Activated CD4-positive, alpha-beta T cell treated with anti-CD3 and anti-CD28 coated beads, Interleukin-2, amount 10 ng/mL, durations not matched to agents 7 days and 5 days (primary cell): ENCODE measurements at places on chromosomes 7 and 10. TPM values are rescaled to one million over a fixed set of nuclear protein-coding genes. Genes with fewer than 3 reads are reported as not detected.

SLC16A12 gene
- not detected for total RNA-seq

PDE6C gene
- not detected for total RNA-seq

VWDE gene
- total RNA-seq = 3.2 TPM

TCTN3 gene
- total RNA-seq = 15.6 TPM

CYP3A5 gene
- not detected for total RNA-seq

THNSL1 gene
- total RNA-seq = 2.6 TPM

GRCh38 chr10:69703766-69704630 is 74.0 kb downstream of the FAM241B start:
- no peaks in the 10 kb centered on the region for H3K36me3 ChIP-seq
- peaks cover 48% of the 10 kb centered on the region for H3K27me3 ChIP-seq
- H3K4me1 ChIP-seq = no peaks in the 10 kb centered on the region
- H3K27ac ChIP-seq = no peak overlapping the region
- no peak overlapping the region for H3K4me3 ChIP-seq

- H3K36me3 ChIP-seq = peaks cover 6% of the 10 kb centered on the region
- no peak overlapping the region for H3K27ac ChIP-seq
- no peaks in the 10 kb centered on the region for H3K4me1 ChIP-seq
Observed at GRCh38 chr7:776992-777727, 50.1 kb upstream of the PRKAR1B start.

GRCh38 chr10:109898666-109899355 is 24.5 kb downstream of the XPNPEP1 start:
- H3K4me3 ChIP-seq = no peak overlapping the region
- no peaks in the 10 kb centered on the region for H3K27me3 ChIP-seq
- H3K4me1 ChIP-seq = peaks cover 52% of the 10 kb centered on the region
- DNase-seq = no peak
- no peak overlapping the region for H3K27ac ChIP-seq

DNA sequence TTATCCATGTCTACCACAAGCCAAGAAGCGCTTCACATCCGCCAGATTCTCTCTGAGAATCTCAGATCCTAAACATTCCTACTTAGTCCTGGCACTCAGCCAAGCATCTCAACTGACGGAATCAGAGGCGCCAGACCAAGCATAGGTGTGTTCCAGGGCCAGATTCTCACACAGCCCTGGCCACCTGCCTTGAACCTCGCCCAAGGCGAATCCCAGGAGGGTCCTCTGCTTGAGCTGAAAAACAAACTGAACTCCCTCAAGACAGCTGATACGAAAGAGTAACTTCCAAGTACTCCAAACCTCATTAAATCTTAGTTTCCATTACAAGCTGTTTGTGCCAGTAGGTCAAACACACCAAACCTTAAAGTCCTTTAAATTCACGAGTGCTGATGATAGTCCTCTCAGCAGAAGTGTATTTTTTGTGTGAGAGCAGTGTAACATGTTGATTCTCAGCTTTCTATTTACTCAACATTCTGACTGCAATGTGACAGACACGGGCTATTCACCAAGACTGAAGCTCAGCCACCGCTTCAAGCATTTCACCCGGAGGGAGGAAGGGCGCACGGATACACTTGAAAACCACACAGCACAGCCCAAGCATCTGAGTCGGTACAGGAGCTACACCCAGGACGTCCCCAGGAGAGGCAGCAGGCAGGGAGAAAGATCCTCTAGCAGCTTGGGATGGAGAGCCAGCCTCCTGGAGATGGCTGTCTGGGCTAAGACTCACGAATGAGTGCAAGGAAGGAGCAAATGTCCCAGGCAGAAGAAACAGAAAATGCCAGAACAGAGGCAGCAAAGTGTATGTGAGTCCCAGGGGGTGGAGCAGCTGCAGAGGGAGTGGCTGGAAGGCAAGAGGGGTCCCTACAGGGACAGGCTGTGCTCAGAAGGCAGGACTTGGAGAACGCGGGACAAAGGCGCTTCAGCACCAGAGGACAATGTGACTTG is 6.0 kb downstream of the PARD3 start:
- DNase-seq = no peak
- no peak overlapping the region for H3K27ac ChIP-seq
- peaks cover 51% of the 10 kb centered on the region for H3K27me3 ChIP-seq
- H3K36me3 ChIP-seq = no peaks in the 10 kb centered on the region
- peaks cover 9% of the 10 kb centered on the region for H3K4me1 ChIP-seq

DNA sequence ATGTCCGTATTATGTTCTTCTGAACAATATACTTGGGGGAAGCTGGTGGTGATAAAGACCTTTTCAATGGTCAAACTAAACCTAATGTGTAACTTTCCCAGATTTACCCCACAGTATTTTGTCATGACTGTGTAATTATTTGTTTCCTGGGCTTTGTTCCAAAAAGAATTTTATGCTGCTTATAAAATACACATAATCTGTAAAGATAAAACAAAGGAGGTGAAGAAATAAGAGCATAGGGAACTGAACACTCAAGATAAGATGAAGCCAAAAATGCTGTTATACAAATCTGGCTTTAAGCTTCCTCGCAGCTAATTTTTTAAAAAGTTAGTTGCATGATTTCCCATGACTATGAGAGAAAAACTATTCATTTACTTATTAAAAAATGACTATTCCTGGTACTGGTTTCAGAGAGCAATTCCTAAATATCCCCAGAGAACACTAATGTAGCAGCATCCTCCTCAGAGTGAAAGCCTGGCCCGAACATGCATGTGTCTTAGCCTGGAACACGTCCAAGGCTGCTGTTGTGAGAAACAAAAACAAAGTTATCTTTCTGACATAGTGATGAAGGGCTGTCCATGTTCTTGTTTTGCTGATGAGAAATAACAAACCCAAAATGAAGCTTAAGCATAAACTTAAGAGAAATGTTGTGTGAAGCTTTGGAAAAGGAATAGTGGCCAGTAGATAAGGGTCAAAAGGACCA is 33.9 kb downstream of the MALSU1 start:
- DNase-seq = no peak
- H3K27ac ChIP-seq = no peak overlapping the region
- no peaks in the 10 kb centered on the region for H3K36me3 ChIP-seq
- peaks cover 14% of the 10 kb centered on the region for H3K27me3 ChIP-seq
- no peak overlapping the region for H3K4me3 ChIP-seq

DNA sequence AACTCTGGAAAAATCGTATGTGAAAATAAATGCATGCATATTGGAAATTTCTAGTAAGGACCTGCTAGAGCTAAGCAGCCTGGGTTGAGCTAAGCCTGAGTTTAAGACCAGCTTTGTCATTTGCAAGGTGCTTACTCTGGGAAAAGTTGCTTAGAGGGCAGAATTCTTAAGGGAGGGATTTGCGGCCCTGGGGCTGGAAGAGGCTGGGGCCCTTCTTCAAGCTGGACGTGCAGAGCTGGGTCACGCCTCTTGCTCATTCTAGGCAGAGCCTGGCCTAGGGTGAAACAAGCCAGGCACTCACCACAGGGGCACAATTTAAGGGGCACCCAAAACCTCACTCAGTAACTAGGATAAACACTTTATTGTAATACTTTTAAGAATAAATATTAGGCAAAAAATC is 137.2 kb downstream of the ARHGAP22 start:
- H3K27me3 ChIP-seq = no peaks in the 10 kb centered on the region
- H3K4me3 ChIP-seq = no peak overlapping the region
- peaks cover 4% of the 10 kb centered on the region for H3K4me1 ChIP-seq
- no peak for DNase-seq
- H3K27ac ChIP-seq = no peak overlapping the region
- H3K36me3 ChIP-seq = no peaks in the 10 kb centered on the region

GRCh38 chr10:90274721-90275468 is 573.5 kb downstream of the KIF20B start:
- DNase-seq = no peak
- H3K36me3 ChIP-seq = no peaks in the 10 kb centered on the region
- no peak overlapping the region for H3K27ac ChIP-seq

DNA sequence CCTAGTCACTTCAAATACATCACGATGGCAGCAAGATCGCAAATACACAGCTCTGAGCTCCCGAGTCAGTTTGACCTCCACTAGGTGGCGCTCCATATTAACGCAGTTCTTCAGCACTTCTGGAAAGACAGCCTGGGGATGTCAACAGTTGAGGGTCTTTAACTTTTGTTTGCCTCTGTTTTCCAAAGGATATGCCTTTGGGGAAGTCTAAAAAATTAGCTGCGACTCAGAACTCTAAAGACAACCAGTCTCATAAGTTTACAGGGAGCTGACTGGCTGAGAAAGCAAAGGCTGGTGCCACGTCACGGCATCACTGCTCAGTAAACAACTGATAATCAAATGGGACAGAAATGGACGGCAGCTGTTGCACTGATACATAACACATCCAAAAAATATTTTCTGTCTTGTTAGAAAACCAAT is 458.8 kb downstream of the SORCS1 start:
- no peaks in the 10 kb centered on the region for H3K4me1 ChIP-seq
- no peaks in the 10 kb centered on the region for H3K36me3 ChIP-seq
- H3K27me3 ChIP-seq = no peaks in the 10 kb centered on the region
- H3K4me3 ChIP-seq = no peak overlapping the region
- H3K27ac ChIP-seq = no peak overlapping the region

DNA sequence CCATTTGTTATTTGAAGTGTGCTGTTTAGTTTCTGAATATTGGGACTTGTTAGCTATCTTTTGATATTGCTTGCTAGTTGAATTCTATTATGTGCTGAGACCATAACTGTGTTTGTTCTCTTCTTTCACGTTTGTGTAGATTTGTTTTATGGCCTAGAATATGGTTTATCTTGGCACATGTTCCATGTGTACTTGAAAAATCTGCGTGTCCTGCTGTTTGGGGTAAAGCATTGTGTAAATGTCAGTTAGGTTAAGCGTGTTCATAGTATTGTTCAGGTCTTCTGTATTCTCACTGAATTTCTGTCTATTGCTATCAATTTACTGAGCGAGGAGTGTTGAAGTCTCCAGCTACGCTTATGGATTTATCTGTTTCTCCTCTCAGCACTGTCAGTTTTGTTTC is 19.4 kb downstream of the MMP21 start:
- no peak overlapping the region for H3K27ac ChIP-seq
- H3K27me3 ChIP-seq = no peaks in the 10 kb centered on the region
- peaks cover 55% of the 10 kb centered on the region for H3K36me3 ChIP-seq
- H3K4me3 ChIP-seq = no peak overlapping the region

DNA sequence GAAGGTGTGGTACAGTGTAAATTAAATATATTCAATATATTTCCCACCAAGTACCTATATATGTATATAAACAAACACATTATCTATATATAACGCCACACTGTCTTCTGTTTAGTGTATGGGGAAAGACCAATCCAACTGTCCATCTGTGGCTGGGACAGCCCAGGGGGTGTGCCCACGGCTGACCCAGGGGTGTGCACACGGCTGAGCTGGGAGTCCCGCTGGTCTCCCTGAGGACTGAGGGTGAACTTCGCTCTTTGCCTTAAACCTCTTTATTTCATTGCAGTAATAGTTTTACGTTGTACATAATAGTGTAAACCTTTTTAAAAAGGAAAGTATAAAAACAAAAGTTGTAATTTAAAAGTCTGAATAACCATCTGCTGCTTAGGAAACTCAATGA is 6.3 kb downstream of the EN2 start:
- no peak overlapping the region for H3K27ac ChIP-seq
- peaks cover 84% of the 10 kb centered on the region for H3K27me3 ChIP-seq
- no peak overlapping the region for H3K4me3 ChIP-seq
- H3K36me3 ChIP-seq = no peaks in the 10 kb centered on the region

GRCh38 chr10:66637273-66638036 is 288.4 kb upstream of the LRRTM3 start:
- H3K27ac ChIP-seq = no peak overlapping the region
- no peaks in the 10 kb centered on the region for H3K27me3 ChIP-seq
- DNase-seq = no peak
- no peaks in the 10 kb centered on the region for H3K4me1 ChIP-seq

- H3K27ac ChIP-seq = no peak overlapping the region
- peaks cover 2% of the 10 kb centered on the region for H3K27me3 ChIP-seq
- no peaks in the 10 kb centered on the region for H3K4me1 ChIP-seq
- H3K36me3 ChIP-seq = no peaks in the 10 kb centered on the region
- H3K4me3 ChIP-seq = no peak overlapping the region
Observed at GRCh38 chr10:131829156-131829930, 71.5 kb upstream of the PPP2R2D start.

- DNase-seq = no peak
- no peak overlapping the region for H3K4me3 ChIP-seq
- peaks cover 22% of the 10 kb centered on the region for H3K4me1 ChIP-seq
- H3K27ac ChIP-seq = no peak overlapping the region
- H3K36me3 ChIP-seq = peaks cover 64% of the 10 kb centered on the region
Observed at GRCh38 chr7:116242759-116243158, 32.4 kb downstream of the TES start.

DNA sequence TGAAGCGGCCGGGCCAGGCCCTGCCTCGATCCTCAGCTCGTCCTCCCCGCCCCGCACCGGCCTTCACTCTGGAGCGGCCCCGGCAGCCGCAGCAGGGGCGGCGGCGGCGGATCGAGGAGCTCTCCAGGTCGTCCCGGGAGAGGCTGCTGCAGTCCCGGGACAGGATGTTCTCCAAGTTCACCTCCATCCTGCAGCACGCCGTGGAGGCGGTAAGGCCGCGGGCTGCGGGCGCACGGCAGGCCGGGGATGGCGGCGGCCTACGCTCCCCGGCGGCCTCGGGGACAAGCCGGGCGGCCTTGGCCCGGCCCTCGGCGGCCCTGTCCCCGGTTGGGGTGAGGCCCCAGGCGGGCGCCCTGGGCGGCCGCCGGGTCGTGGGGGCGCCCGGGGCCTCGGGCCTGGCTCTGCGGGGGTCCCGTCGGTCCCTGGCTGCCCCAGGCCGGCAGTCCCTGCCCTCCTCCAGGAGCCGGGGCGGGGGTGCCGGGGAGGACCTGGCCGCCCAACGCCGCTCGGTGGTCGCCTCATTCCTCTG is 399 bp downstream of the FHIP2A start:
- DNase-seq = no peak
- H3K36me3 ChIP-seq = peaks cover 18% of the 10 kb centered on the region
- H3K4me3 ChIP-seq = peak overlapping the region; percentile 96
- H3K4me1 ChIP-seq = peaks cover 42% of the 10 kb centered on the region

DNA sequence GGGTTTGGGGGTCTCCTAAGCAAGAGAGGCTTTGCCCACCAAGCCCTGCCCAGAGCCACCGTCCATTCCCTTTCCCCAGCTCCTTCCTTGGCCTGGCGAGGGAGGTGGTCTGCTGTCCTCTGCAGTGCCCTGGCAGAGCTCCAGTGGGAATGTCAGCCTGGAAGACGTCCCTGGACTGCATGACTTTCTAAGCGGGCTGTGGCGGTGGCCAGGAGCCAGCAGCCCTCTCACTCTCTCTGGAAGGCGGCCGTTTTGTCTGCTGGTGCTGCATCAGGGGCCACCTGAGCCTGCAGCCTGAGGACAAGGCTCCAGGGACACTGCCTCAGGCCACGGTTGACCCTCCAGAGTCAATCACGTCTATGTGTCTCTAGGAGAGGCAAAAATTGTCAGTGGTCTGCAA is 271.0 kb downstream of the SKAP2 start:
- H3K27ac ChIP-seq = no peak overlapping the region
- H3K27me3 ChIP-seq = peaks cover 18% of the 10 kb centered on the region
- no peak overlapping the region for H3K4me3 ChIP-seq
- H3K4me1 ChIP-seq = no peaks in the 10 kb centered on the region

- no peaks in the 10 kb centered on the region for H3K36me3 ChIP-seq
- H3K4me1 ChIP-seq = no peaks in the 10 kb centered on the region
- H3K27me3 ChIP-seq = peaks cover 3% of the 10 kb centered on the region
- no peak overlapping the region for H3K27ac ChIP-seq
- H3K4me3 ChIP-seq = no peak overlapping the region
- DNase-seq = peak; percentile 8
Observed at GRCh38 chr7:131745390-131746248, 189.2 kb upstream of the PODXL start.

- H3K4me3 ChIP-seq = no peak overlapping the region
- no peaks in the 10 kb centered on the region for H3K27me3 ChIP-seq
- H3K36me3 ChIP-seq = no peaks in the 10 kb centered on the region
- DNase-seq = no peak
- H3K4me1 ChIP-seq = no peaks in the 10 kb centered on the region
Observed at GRCh38 chr7:85039196-85039923, 147.5 kb downstream of the SEMA3D start.
